ENCODE measurements at places on chromosomes 4 and X.

- DNase-seq: no peak
These were observed 14.4 kb downstream of the HADH start for GRCh38 chr4:108003982-108004515.

GRCh38 chr4:169601016-169601771 lies 11.2 kb downstream of the NEK1 start:
- DNase-seq: no peak

- DNase-seq: no peak
These were observed 153.7 kb downstream of the PPP4R3C start for GRCh38 chrX:27309406-27309805.

DNA sequence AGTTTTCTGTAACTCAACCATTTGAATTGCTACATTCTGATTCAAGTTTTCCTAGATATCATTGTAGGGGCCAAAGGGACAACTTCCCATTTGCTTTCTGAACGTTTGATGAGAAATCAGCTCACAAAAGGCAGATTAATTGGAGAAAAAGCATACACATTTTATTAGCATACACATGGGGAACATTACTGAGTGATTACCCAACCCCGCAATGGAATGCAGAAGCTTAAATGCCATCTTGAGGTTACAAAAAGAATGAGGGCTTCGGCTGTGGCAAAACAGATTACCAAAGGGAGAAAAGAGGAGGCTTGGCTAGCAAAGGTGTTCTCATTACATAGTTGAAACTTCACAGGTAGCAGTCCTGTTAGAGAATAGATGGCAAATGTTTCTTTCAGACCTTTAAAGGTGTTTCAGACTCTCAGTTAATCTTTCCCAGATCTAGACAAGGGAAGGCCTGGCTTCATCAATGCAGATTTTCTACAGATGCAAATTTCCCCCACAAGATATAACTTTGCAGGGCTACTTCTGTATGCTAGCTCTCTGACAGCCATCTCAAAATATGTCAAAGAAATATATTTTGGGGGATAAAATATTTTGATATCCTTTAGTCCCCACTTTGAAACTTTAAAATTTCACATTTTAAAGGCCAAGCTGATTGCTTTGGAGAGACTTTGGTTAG lies 26.5 kb upstream of the HERC6 start:
- DNase-seq: peak; percentile 85

DNA sequence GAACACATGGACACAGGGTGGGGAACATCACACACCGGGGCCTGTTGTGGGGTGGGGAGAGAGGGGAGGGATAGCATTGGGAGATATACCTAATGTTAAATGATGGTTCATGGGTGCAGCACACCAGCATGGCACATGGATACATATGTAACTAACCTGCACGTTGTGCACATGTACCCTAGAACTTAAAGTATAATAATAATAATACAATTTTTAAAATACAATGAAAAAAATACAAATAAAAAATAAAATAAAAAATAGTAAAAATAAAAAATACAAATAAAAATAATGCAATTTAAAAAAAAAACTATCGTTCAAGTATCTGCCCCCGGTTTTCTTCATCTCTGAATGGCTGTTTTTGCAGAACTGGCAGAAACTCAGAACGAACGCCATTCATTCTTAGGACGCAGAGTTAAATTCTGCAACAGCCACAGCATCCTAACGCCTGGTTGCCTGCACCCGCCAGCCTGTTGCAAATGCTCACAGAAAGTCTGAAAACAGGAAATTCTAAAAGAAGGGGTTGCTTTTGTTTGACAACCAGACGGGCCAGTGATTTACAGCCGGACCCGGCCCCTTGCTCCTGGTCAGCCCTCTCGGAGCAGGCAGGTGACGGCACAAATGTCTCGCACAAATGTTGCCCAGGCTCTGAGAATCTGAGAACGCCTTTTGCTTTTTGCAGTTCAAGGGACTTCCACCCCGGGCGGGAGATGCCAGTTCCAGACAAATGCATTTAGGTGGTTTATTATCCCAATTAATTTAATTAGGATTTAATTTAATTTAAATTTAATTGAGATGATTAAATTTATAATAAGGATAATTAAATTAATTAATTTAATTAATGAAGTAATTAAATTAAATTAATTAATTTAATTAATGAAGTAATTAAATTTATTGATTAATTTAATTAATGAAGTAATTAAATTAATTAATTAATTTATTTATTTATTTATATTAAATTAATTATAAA lies 47.8 kb downstream of the CRLF2 start:
- DNase-seq: no peak

DNA sequence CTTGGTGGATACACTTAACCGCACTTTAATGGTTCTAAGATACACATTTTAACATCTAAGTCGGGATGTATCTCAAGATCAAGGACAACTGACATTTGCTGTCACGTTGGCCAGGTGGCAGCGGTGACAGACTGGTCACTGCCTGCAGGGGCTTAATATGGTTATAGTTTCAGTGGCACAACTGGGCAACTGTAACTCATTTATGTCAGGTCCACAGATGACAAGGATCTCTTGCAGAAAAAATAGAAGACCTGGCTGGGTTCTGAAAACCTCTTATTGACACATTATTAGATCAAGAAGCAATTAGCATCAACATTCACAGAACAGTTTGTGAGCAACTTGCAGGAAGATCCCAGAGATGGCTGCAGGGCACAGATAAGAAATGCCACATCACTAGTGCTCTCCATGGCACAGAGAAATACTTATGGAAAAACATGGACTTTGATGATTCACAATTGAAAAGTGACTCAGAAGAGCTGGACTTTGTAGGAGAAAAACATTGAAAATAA lies 99.6 kb upstream of the SORBS2 start:
- peak; percentile 51 for DNase-seq

GRCh38 chr4:104722467-104722866 lies 227.8 kb upstream of the CXXC4 start:
- DNase-seq: no peak

- DNase-seq: peak; percentile 26
These were observed 8.5 kb upstream of the AKAP17A start for GRCh38 chrX:1582686-1583437.

DNA sequence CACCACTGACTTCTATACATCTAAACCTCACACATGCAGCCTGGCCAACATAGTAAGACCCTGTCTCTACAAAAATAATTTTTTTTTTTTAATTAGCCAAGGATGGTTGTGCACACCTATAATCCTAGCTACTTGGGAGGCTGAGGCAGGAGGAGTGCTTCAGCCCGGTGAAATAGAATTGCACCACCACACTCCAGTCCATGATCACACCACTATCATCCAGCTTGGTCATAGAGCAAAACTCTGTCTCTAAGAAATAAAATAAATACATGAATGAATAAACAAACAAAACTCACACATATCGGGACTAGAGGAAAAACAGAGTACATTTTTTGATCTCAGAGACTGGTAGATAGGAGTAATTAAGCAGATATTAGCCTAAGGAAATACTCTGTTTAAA lies 66.6 kb upstream of the PDE5A start:
- no peak for DNase-seq

- peak; percentile 15 for DNase-seq
These were observed 177.3 kb upstream of the ETNPPL start for GRCh38 chr4:108940149-108940548.

DNA sequence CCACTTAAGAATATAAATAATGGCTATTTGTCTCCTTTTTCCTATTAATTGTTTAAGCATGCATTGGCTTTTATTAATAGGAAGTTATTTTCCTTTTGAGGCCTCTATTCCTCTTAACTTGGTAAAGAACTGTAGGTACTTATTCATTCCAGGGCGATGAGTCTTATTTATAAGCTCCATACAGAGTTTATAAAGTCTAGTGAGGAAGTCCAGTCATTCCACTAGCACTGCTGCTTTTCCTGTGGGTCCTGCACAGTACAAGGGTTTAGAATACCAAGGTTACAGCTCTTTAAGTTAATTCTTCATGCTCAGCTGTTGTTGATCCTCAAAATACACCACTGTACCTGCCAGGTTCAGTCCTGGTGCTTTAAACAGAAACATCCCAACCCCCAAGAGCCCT lies 28.5 kb upstream of the WNK3 start:
- DNase-seq: peak; percentile 49

DNA sequence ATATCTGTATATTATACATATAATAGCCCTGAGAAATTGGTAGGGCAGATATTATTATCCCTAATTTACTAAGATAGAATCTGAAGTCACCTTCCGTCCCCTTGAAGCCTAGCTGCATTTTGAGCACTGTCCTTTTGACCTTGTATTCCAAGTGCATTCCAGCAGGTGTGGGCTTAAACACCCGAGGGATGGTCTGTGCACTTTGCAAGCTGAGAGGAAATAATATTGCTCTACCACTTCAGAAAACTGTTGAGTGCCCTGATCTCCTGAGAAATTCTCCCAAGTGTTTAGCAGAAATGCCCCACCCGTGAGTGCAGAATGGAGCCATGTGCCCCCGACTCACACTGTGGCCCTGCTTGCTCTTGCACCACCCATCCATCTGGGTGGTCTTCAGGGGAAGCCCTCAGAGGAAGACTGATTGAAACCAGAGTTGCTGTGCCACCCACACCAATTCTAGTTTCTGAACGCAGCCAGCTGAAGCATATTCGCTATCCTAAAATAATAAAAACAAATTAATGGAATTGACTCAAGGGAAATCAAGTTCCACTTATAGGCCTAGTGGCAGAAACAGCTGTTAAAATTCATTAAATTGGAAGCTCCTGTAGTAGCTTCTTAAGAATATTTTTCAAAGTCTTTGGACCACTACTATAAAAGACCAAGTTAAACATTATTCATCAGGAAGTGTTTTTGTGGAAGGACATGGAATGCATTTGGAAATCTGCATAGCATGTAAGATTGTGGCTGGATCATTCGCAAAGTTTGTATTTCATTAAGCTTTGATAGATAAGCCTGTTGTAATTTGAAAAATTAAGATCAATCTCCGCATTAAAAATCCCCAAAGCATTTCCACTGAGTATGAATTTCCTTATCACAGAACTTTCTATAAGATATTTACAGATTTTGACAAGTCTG lies 41.3 kb upstream of the PRKG2 start:
- peak; percentile 27 for DNase-seq

DNA sequence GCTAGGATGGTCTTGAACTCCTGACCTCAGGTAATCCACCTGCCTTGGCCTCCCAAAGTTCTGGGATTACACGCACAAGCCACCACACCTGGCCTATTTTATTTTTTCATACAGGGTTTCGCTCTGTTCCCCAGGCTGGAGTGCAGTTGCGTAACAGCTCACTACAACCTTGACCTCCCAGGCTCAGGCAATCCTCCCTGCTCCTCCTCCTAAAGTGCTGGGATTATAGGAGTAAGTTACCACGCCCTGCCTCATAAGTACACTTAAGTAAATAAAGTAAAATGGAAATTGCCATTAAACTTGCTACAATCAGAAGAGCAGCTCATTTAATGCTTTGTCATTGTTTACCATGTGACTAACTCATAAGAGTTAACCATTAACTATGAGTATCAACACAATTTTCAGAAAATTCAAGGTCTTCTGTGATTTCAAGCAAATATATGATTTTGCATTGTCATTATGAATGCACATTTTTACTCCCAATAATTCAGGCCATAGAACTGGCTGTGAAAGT lies 12.3 kb downstream of the UGDH start:
- DNase-seq: peak; percentile 49

DNA sequence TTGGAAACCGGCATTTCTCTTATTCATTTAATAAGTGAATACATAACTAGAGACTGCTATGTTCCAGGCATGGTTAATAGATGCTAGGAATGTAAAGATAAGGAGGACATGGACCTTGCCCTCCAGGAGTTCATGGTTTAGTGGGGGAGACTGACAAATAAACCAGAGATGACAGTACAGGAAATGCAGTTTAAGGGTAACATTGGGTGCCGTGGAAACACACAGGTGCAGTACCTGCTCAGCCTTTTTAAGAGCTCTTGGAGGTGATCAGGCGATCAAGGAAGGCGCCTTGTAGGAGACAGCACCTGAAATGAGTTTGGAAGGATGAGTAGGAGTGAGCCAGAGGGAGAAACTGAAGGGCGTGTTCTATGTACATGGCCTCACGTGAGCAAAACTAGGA lies 145.8 kb downstream of the AASDH start:
- no peak for DNase-seq

- peak; percentile 71 for DNase-seq
These were observed 426.3 kb downstream of the GPM6A start for GRCh38 chr4:175385797-175386196.

- DNase-seq: peak; percentile 5
These were observed 383.6 kb downstream of the ADGRL3 start for GRCh38 chr4:61583696-61584095.

DNA sequence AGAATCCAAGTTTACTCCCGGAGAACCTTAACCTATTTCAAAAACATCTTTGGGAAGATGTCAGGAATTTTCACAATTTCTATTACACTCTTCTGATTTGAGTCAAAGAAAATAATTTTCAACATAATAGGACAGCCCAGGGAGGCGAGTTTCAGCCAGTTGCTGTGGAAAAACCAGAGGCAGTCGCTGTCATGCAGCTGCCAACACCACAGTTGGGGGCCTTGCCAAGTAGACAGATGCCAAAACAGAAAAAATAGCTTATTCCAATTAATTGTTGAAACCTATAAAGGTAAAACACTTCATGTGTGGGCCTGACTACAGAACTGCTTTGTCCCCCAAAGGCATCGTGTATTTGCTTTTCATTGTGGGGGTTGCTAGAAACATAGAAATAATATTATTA lies 225.8 kb downstream of the DMD start:
- no peak for DNase-seq

DNA sequence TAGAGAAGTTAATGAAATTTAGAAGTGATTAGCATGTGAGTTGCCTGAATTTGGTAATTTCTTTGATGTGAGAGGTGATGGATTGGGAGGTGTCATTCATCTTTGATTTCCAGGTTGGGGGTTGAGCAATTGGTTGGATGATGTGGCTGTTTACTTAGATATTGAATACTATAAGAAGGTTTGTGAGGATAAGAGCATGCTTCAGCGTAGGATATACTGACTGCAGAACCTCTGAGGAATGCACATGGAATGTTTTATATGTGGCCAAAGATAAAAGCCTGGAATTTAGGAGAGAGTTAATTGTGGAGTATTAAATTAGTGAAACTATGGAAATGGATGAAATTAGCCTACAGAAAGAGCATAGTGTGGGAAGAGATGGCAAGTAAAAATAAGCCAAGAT lies 165.4 kb upstream of the MAD2L1 start:
- DNase-seq: peak; percentile 65

DNA sequence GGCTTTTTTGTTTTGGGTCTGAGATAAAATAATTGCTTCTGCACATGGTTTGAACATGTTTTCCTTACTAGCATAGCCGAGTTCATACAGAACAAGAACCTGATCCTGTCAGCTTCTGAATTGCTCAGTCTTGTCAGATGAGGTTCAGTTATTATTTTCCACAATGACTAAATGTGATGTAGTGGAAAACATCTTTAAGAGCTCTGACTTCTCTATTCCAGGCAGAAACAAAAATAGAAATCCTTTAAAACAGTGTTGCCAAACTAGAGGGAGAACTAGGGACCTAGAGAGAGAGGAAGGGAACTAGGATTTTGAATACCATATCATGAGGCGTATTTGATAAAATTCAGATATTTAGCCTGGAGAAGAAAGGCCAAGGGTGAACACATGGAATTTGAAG lies 2.0 kb downstream of the ATP6AP2 start:
- DNase-seq: no peak

DNA sequence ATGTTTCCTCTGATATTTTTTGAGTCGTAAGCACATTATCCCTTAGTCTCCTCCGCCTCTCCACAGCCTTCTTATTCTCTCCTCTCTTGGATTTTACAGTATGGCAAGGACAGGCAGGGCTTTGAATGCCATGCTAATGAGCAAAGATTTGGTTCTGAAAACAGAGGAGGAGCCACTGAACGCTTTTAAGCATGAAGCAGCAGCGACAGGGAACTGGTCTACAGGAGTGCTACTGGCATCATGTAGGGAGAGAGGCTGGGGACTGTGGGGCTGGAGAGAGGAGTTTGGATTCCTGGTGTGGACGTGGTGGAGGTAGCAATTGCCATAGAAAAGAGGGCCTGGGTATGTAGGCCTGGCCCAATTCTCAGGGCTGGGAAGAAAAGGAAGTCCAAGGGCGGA lies 4.6 kb upstream of the CD99L2 start:
- DNase-seq: no peak
